ENCODE measurements at places on chromosomes 5 and 9. TPM values are rescaled to one million over a fixed set of nuclear protein-coding genes. Genes with fewer than 3 reads are reported as not detected.

The CDH10 gene
- total RNA-seq = 0.35 TPM

GRCh38 chr5:19411936-19412335, 576.1 kb downstream of the CDH18 start:
- DNase-seq = no peak

DNA sequence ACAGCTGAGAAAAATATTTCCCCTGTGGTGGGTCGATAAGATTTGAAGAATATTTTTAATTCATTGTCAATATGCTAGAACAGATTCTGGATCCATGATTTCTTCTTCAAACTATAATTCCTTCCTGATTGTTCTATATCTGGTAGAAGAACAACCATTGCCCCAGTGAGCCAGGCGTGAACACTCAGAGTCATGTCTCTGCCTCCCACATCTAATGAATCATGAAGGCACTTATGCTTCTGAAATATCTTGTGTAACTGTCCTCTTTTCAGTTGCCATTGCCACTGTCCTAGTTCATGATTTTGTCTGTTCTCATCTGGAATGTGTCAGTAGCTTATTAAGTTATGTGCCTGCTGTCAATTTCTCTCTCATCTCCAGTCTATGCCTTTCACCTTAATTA, 40.0 kb downstream of the GABRG2 start:
- DNase-seq = no peak

The GFPT2 gene
- total RNA-seq = 0.83 TPM

The FCN2 gene
- not detected for total RNA-seq

The PRRC2B gene
- 125 TPM for total RNA-seq

GRCh38 chr5:154238776-154239481, 48.4 kb downstream of the GALNT10 start:
- DNase-seq = no peak

DNA sequence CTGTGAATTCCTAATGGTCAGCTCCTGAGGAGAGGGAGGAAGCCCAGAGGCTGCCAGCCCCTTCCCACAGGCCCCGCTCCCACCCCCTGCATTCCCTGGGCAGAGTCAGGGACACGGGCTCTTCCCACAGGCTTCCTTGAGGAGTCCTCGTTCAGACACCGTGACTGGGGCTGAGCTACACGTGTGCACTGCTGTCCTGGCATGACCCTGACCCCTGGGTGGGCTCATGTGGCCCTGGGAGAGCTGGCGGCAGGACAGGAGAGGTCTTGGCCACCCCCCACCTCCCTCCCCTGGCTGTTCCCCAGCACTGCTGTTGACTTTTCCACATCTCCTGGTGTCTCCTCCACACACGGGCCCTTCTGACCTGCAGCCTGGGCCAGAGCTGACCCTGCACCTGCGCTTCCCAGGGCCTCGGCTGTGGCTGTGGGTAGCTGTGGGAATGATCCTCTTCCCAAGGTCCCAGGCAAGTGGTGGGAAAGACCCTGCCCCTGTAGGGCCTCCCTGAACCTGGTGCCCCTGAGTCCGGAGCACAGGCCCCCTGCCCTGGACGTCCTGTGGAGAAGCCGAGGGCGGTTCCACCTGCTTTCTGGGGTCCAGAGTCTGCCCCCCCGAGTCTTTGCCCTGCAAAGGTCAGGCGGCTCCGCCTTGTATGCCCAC, 56.5 kb upstream of the NKD2 start:
- DNase-seq = no peak

The LCNL1 gene
- total RNA-seq = 0.14 TPM

DNA sequence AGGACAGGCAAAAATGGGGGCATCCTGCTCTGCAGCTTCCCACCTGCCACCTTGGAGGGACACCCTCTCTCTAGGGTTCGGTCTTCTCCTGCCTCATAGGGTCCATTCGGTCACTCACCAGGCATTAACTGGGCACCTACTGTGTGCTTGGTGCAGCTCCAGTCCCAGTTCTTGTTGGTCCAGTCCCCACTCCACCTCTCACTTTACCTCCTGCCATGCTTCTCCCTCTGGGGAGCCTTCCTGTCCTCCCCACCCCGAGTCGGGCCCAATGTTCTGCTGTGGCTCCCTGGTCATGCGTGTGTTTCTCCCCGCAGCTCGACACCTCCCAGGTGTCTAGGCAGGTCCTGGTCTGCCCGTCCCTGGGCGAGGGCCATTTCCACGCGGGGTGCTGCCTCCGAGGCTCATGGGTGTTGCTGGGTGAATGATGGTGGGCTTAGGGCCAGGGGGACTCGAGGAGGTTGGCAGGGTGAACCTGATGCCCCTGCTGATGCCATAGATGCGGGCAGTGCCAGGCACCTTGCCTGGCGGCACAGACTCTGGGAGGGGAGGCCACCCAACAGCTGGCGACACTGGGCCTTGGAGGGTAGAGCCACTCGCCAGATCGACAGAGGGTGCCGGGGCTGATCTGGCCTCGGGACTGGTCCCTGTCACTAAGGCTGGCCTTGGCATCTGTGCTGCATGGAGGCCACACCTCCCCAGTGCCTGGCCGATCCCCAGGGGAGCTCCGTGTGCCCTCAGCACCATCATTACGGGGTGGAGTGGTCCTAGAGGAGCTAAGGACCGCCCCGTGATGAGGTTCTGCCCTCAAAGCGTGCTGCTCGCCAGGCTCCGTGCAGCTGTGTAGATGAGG, 66.0 kb upstream of the RNU6ATAC start:
- DNase-seq = peak; percentile 20
